ENCODE measurements at places on chromosomes 16 and 17. TPM values are rescaled to one million over a fixed set of nuclear protein-coding genes. Genes with fewer than 3 reads are reported as not detected.

DNA sequence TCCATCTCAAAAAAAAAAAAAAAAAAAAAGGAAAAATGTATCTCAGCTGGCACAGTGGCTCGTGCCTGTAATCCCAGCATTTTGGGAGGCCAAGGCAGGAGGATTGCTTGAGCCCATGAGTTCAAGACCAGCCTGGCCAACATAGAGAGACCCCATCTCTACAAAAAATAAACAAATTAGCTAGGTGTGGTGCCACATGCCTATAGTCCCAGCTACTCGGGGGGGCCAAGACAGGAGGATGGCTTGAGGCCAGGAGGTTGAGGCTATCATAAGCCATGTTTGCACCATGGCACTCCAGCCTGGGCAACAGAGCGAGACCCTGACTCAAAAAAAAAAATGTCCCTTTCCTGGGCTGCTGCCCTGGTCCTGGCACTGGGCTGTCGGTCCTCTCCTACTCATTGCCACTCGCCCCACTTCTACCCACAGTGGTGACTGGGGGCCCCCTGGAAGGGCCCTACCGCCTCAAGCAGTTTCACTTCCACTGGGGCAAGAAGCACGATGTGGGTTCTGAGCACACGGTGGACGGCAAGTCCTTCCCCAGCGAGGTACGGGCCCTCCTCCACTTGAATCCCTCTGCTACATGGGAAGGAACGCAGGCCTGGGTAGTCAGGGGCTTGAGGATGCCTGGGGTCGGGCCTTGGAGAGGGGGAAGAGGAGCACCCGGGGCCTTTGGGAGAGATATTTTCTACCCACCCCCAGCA is 6.1 kb downstream of the CA7 start:
- H3K36me3 ChIP-seq = no peaks in the 10 kb centered on the region
- DNase-seq = no peak
- no peak overlapping the region for H3K4me3 ChIP-seq
- peaks cover 19% of the 10 kb centered on the region for H3K27me3 ChIP-seq
- no peak overlapping the region for H3K27ac ChIP-seq

- peak overlapping the region; percentile 86 for H3K27ac ChIP-seq
- peaks cover 60% of the 10 kb centered on the region for H3K4me1 ChIP-seq
- H3K36me3 ChIP-seq = no peaks in the 10 kb centered on the region
- DNase-seq = no peak
Measured at GRCh38 chr17:55286681-55287589, 22.2 kb downstream of the HLF start.

SPN gene
- 70.7 TPM for total RNA-seq

- DNase-seq = no peak
- H3K36me3 ChIP-seq = no peaks in the 10 kb centered on the region
- H3K27ac ChIP-seq = no peak overlapping the region
- no peak overlapping the region for H3K4me3 ChIP-seq
Measured at GRCh38 chr16:3328643-3329042, 23.3 kb downstream of the ZNF75A start.

ICAM2 gene
- 70.5 TPM for total RNA-seq

GRCh38 chr17:37458805-37459204 is 30.9 kb upstream of the DUSP14 start:
- H3K36me3 ChIP-seq = peaks cover 26% of the 10 kb centered on the region
- H3K27ac ChIP-seq = no peak overlapping the region
- H3K27me3 ChIP-seq = no peaks in the 10 kb centered on the region
- H3K4me1 ChIP-seq = no peaks in the 10 kb centered on the region
- no peak for DNase-seq

DNA sequence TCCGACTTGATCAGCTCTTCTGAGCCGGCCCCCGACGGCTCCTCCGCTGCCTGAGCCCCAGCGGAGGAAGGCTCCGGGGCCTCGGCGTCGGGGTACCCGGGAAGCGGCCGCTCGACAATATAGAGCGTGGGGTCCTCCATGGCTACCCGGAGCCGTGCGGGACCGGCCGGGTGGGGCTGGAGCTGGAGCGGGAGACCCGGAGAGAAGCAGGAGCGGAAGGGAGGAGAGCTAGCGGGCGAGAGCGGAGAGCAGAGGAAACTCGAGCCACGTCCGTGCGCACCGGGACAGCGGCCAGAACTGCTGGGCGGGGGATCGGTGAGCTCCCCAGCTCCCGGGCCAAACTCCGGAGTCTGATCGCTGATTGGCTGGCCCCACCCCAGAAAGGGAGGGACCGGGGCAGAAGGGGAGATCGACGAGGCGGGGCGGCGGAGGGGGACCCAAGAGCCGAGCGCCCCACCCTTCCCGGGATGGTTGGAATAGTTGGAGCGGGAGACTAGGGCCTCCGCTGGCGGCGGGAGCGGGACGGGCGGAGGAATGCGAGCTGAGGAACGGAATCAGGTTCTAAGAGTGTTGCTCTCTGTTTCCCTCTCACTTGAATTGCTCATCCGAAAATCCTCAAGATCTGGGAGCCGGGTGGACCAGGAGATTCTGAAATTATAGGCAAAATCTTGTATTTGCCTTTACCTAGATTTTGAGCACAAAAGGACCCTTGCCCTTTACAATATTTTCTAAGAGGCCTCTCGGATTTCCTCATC is at the start of gene CAVIN1:
Gene CAVIN1, minus strand, starts transcription at position 299 of the 755 bp plus-strand sequence. Its CDS starts 159 bp downstream, at position 140.
- no peaks in the 10 kb centered on the region for H3K36me3 ChIP-seq
- H3K27me3 ChIP-seq = no peaks in the 10 kb centered on the region
- DNase-seq = peak; percentile 98
- peaks cover 9% of the 10 kb centered on the region for H3K4me1 ChIP-seq
- H3K27ac ChIP-seq = peak within 1 kb of the TSS; percentile 91
- H3K4me3 ChIP-seq = peak within 1 kb of the TSS; percentile 88

SLC52A1 gene
- total RNA-seq = 0.26 TPM

DNA sequence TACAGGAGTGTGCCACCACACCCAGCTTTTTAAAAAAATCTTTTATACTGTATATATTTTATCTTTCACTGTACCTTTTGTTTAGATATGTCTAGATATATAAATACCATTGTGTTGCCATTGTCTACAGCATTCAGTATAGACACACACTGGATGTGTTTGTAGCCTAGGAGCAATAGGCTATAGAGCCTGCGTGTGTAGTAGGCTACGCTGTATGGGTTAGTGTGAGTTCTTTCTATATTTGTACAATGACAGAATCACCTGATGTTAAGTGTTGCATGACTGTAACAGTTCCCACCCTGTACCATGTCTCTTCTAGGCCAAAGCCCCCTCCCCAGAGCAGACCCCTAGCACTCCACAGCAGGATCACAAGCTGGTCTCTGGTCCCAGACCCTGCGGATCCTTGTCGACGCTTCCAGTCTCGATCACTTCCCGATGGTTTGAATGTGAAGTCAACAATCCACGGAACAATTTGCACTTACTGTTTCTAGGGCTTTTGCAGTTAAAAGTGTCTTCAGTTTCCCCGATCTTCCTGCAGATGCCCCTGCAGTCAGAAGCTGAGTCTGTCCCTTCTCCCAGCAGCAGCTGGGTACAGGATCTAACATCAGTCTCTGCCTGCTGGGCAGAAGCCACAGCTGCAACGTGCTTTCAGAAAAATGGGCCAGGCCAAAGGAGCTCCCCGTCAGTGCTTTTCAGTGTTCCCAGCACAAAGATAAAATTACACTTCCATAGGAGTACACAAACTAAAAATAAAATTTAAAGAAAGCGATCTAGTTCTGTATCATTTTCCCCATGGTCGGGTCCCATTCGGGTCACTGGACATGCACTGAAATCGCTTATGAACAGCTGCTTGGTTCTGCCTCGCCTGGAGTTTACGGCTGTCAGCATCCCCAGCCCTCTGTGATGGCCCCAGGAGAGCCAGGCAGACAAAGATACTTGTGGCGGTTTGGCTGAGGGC is 35.4 kb downstream of the ADAM11 start:
- no peaks in the 10 kb centered on the region for H3K27me3 ChIP-seq
- H3K4me1 ChIP-seq = peaks cover 7% of the 10 kb centered on the region
- peak; percentile 9 for DNase-seq
- H3K36me3 ChIP-seq = no peaks in the 10 kb centered on the region

- DNase-seq = no peak
- no peak overlapping the region for H3K4me3 ChIP-seq
- H3K36me3 ChIP-seq = no peaks in the 10 kb centered on the region
- H3K4me1 ChIP-seq = no peaks in the 10 kb centered on the region
- H3K27ac ChIP-seq = no peak overlapping the region
Measured at GRCh38 chr17:28151001-28151400, 108.5 kb downstream of the NLK start.
